Gastroesophageal sphincter (tissue), 4 donors: ENCODE measurements at places on chromosomes 3 and 15. TPM values are rescaled to one million over a fixed set of nuclear protein-coding genes. Genes with fewer than 3 reads are reported as not detected.

LMOD3 gene
- total RNA-seq: 4.0 TPM

ERICH6 gene
- not detected for total RNA-seq

ACP3 gene
- 3.5 TPM for total RNA-seq

C3orf70 gene
- 36.7 TPM for total RNA-seq

FAM81A gene
- 1.2 TPM for total RNA-seq

P3H2 gene
- 55.9 TPM for total RNA-seq

ISLR gene
- 52.6 TPM for total RNA-seq

TMEM40 gene
- total RNA-seq: not detected

KBTBD8 gene
- total RNA-seq: 5.4 TPM

SCAMP5 gene
- 10.1 TPM for total RNA-seq

COX17 gene
- total RNA-seq: 62.8 TPM

HOMER2 gene
- total RNA-seq: 14.4 TPM

SYNM gene
- 1,640 TPM for total RNA-seq

ZDHHC23 gene
- total RNA-seq: 4.4 TPM

GRCh38 chr15:39191871-39192291 lies 389.0 kb upstream of the THBS1 start:
- ATAC-seq: no peak

DNA sequence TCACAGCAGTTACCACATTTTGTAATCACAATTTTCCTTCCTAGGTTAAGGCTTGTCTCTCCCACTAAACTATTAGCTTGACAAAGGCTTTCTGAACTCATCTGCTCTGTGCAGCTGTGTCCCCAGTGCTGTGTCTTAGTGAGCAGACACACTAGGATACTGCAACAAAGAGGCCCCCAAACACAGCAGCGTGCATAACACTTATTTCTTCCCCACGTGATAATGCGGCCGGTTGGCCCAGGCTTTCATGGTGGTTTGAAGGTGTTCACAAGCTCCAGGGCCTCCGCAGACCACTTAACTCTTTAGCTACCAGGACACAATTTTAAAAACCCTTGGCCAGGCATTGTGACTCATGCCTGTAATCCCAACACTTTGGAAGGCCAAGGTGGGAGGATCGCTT lies 2.2 kb upstream of the HDAC11 start:
- ATAC-seq: no peak

GRCh38 chr3:56375654-56376053 lies 92.6 kb downstream of the ERC2 start:
- no peak for ATAC-seq

GRCh38 chr3:136211547-136211946 lies 15.4 kb upstream of the MSL2 start:
- no peak for ATAC-seq

DNA sequence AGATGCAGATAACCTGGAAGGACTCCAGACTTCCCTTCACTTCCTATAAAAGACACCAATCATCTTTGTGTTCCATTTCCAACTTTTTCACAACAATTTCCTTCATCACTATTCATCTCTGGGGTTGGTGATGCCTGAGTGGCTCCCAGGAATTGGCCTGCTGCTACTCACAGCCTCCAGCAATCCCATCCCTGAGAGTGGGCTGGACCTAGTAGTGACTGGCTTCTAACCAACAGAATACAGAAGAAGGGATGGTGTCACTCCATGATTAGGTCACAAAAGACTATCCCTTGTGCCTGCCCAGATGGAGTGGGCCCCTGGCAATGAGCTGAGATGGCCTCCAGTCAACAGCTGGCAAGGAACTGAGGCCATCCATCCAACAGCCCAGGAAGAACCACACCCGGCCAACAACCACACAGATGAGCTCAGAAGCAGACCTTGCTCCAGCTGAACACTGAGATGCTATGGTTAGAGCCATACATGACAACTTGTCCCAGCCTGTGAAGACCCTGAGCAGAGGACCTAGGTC lies 20.9 kb downstream of the OCA2 start:
- no peak for ATAC-seq

DNA sequence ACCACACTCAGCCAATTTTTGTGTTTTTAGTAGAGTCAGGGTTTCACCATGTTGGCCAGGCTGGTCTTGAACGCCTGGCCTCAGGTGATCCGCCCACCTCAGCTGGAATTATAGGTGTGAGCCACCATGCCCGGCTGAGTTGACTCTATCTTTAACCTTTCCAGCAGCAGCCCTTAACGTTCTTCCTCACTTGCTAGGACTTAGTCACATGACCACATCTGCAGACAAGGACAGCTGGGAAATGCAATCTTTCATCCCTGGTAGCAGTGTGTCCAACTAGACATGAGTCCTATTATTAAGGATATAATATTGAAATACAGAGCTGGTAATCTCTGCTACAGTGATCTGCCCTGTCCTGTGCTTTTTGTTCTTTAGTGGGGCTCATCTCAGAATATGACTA lies 18.0 kb downstream of the LCMT2 start:
- ATAC-seq: no peak

DNA sequence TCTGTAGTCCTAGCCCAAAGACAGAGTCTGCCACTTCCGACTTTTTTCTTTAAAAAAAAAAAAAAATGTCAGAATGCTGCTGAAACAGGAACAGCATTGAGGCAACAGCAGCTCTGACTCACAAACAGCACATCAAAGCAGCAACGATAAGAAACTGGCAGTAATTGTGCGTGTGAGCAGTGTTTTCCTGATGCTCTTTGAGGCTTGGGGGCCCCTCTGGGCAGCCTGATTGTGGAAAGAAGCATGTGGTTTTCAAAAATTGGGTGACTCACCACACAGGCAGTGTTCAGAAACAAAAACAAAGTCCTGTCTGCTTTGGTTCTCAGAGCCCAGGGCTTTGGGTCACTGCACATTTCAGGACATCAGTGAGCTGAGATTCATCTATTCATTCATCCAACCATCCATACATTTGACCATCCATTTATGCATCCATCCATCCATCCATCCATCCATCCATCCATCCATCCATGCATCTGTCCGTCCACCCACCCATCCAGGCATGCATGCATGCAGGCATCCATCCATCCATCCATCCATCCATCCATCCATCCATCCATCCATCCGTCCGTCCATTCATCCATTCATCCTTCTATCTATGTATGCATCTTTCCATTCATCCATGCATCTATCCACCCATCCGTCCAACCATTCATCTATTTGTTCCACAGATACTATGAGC lies 308.4 kb downstream of the RPLP1 start:
- ATAC-seq: peak; percentile 80

DNA sequence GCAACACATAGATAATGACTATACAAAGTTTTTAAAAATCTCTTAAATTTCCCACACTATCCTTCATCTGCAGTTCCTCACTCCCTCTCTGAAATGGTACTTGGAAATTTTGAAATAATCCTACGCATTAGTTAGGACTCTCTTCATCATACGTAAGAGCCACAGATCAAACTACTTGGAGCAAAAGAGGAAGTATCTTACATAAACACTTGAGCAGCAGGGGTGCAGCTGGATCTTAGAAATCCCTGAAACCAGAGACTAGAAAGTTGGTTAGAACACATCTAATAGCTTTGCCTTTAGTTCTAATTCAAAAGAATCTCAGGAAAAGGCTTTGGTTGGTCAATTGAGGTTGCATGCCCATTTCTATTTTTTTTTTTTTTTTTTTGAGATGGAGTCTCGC lies 38.8 kb upstream of the ZNF445 start:
- no peak for ATAC-seq

DNA sequence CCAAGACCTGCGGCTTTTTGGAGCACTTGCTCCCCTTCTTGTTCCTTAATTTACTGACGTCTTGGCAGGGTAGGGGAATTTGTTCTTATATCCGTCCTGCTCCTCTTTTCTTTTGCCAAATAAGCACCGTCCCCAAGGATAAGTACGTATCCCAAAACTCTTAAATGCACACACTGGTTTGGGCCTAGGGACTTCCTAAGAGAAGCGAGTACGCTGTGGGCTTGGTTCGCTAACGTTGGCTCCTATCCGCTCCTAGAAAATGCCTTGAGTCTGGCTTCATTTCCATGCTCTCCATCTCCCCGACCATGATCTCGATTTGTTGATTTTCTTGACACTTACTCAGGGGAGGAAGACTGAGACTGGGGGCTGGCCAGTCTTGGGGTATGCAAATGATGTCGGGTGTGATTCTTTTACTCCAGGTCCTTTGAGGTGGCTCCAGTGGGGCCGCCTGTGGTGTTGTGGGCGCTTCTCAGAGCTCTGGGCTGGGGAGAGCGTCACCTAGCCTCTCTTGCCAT lies 1.3 kb downstream of the MYRIP start:
- no peak for ATAC-seq

GRCh38 chr3:109136523-109136922 lies at the start of gene C3orf85:
TSS of gene C3orf85 (plus strand) at chr3:109136719. CDS start at chr3:109136848, 129 bp downstream.
- no peak for ATAC-seq

- no peak for ATAC-seq
Observed at GRCh38 chr3:31242026-31242960, 290.4 kb upstream of the STT3B start.

DNA sequence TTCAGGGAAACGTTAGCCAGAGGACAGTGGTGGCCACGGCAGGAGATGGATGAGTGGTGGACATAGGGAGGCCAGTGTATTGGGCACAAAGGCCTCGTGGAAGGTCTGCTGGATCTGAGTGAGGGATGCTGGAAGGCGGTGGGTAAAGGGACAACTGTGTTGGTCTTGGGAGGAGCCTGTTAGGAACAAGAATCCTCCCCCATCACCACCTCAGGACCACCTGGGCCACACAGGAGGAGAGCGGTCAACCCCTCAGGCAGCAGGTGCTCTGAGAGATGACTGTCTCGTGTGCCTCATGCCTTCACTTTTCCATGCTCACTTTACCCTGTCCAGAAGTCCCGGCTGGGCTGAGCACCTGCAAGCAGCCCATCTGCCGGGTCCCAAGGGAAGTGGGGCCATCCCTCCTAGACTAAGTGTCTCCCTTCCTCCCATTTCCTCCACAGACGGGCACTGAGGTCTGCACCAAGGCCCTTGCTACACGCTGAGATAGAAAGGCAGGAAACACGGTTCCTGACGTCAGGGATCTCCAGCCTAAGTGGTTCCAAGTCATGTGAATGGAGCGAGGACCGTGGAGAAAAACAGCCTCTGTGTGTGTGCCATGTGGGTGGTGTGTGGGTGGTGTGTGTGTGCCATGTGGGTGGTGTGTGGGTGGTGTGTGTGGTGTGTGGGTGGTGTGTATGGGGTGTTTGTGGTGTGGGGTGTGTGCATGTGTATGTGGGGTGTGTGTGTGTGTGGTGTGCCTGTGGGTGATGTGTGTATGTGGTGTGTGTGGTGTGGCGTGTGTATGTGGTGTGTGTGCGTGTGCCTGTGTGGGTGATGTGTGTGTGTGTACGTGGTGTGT lies 47.8 kb upstream of the CTSH start:
- no peak for ATAC-seq

DNA sequence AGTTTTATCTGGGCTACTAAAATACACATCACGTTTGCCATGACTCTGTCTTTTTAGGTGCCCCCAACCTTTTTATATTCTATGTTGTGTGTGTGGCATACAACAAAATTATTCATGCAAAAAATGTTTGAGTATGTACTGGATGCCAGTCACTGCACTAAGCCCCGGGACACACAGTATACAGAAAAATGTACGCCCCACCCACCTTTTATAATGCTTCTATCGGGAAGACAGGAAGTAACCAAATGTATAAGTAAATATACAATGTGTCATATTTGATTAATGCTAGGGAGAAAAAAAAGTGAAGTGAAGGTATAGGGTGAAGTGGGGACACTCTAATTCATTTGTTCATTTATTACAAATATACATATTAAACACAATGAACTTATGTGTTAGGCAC lies 503.4 kb upstream of the MDFIC2 start:
- ATAC-seq: no peak

DNA sequence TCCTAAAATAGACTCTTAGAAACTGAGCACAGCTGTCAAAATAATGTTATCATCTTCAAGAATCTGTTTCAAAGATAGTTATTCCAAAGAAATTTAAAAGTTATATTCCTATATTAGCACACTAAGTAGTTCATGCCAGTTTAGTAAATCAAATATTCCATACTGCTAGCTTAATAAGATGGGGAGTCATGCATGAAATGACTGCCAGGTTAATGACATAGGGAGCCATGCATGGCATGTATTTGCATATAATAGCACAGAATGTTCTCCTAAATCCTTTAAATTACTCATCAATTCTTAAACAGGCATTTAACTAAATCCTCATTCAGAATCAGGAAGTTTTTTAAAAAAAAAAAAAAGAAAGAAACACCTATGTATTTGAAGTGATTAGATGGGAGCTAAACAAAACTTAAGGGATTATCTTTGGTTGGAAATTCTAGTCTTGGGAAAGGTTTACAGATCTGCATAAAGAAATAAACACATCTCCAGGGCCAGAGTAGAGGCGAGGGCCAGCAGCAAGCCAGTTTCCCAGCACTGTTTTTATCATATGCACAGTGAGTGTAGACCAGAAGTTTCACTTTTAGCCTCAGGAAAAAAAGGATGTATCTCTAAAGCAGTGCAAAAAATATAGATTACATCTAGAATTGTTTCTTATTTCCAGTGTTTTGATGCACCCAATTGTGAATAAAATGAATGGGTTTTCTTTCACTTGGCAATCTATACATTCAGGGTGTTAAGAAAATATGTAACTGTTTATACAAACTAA lies 366.4 kb upstream of the AGTR1 start:
- no peak for ATAC-seq

GRCh38 chr3:13712682-13713180 lies 163.8 kb downstream of the FBLN2 start:
- no peak for ATAC-seq

- ATAC-seq: no peak
Observed at GRCh38 chr15:92637626-92638025, 17.9 kb downstream of the FAM174B start.
